ENCODE measurements at places on chromosomes 2 and 18. TPM values are rescaled to one million over a fixed set of nuclear protein-coding genes. Genes with fewer than 3 reads are reported as not detected.

GRCh38 chr18:5288517-5288935 lies 7.0 kb downstream of the ZBTB14 start:
- no peak for DNase-seq

- no peak for DNase-seq
These were observed 176.7 kb downstream of the IKZF2 start for GRCh38 chr2:212974692-212975091.

GRCh38 chr2:134139611-134140010 lies 114.3 kb upstream of the MGAT5 start:
- no peak for DNase-seq

- DNase-seq: no peak
These were observed 627.7 kb upstream of the CDH2 start for GRCh38 chr18:28804512-28805202.

DNA sequence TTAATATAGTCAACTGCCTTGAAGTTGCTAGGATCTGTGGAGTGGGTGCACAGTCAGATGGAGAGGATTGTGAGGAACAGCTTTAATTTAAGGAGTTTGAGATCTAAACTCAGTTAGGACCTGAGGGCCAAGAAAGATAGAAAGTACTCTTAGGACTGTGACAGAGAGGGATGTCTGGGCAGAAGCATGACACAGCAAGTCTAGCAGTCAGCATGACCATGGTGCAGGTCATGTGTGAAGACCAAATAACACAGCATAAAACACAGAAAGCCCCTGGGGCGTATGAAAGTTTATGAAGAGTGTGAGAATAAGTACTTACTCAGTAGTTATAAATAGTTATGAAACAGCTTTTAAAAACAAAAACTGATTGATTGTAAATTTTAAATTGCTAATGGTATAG lies 107.2 kb downstream of the GALNT1 start:
- DNase-seq: no peak

DNA sequence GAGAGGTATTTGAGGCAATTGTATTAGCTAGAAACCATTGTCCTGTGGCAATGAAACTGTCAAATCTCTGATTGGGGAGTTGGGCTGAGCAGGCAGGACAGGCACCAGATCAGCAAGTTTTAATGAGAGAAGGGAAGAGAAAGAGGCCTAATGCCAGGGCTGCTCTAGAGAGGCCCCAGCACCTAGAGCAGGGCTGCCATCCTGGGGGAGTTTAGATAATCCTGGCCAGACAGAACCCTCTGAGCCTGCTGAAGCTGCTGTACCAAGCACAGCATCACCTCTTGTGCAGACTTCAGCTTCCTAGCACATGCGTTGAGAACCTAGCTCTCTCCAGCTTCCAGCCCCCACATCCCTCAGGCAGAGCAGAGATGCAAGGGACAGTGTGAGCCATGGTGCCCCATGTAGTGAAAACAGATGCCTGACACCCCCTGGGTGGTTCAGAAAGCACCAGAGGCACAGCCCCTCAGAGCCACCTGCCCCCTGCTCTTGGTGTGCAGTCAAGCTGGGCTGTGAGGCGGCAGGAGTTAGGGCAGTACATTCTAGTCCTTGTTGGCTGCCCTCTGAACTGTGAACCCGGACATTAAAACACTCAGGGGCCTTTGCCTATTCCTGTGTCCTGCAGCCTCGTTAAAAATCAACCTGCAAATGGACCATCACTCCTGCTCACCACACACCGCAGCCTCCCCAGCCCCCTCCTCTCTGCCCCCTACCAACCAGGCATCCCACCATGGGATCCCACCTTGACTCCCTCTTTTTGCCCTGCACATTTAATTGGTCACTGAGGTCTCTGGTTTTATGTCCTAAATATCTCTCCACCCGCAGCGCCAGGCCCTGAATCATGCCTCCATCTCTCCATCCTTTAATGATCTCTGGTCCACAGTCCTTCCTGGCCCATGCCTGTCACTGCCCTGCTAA lies 52.7 kb downstream of the ADD2 start:
- no peak for DNase-seq

DNA sequence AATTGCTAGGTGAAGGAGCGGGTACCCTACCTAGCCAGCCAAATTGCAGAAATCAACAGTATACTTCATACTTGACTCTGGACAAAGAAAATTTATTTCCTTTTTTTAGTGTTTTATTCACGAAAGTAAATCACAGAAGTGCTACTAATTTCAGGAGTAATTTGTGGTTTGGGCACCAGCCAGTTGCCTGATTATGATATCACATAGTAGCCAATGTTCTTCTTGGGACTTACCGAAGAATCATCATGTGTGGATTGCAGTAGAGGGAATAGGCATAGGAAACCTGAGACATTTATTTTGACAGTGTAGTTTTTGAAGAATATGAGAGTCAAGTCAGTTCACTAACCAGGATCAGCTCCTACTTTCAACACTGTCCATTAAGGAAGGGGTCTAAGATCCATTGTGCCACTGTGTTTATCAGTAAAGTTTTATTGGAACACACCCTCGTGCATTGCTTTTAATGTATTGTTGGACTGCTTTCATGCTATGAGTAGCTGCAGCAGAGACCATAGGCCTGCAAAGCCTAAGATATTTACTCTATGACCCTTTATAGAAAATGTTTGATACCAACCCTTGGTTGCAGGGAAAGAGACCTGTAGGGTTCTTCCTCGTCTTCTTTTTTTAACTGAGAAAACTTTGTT lies 32.1 kb downstream of the TNFRSF11A start:
- DNase-seq: no peak

GRCh38 chr2:112314856-112315255 lies 39.5 kb downstream of the ZC3H6 start:
- no peak for DNase-seq

GRCh38 chr2:96330407-96330806 lies 5.2 kb upstream of the NCAPH start:
- DNase-seq: no peak

GRCh38 chr2:26848336-26849055 lies 564 bp downstream of the DPYSL5 start:
- no peak for DNase-seq

DNA sequence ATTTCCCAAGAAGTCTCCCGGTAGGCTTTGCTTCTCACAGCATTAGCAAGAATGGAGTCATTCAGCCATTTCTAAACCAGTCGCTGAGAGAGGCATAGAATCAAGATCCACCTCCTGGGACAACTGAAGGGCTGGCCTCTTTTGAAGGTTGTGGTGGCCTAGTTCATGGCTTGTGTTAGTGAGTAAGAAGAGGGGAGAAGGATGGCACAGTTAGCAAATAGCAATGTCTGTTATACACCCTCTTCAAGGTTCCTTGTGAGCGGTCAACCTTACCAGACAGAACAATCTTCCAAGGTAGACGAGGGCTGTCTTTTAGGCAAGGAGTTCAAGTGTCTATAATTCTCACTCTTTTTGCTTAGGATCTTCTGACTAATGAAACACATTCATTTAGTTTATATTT lies 35.4 kb upstream of the DNAH7 start:
- DNase-seq: no peak

DNA sequence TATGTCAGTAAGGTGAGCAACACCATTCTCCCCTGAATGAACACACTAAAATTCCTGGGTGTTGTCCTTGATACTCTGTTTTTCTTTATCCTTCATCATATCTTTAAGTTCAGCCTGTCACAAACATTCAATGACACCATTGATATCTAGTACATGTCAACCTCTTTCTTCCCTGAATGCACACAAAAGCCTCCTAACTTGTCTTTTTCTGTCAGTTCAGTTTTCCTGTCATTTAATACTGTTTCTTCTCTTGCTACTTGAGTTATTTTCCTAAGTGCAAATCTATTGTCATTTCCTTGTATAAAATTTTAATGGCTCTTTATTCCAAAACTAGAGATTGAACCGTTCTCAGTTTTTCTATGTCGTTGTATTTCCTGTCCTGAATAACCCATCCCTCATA lies 1107.6 kb upstream of the SLC39A10 start:
- DNase-seq: no peak

- DNase-seq: no peak
These were observed 807 bp upstream of the NEU4 start for GRCh38 chr2:241808051-241808720.

DNA sequence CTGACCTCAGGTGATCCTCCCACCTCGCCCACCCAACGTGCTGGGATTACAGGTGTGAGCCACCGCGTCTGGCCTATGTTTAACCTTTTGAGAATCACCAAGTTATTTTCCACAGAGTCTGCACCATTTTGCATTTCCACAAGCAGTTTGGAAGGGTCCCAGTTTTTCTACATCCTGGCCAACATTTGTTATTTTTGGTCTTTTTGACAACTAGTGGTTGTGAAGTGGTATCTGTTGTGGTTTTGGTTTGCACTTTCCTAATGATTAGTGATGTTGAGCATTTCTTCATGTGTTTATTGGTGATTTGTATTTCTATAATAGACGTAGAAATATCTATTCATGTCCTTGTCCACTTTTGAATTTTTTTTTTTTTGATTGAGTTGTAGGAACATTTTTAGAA lies 67.9 kb downstream of the BIRC6 start:
- no peak for DNase-seq

- no peak for DNase-seq
These were observed 963.0 kb downstream of the TDRD15 start for GRCh38 chr2:22086726-22087125.

DNA sequence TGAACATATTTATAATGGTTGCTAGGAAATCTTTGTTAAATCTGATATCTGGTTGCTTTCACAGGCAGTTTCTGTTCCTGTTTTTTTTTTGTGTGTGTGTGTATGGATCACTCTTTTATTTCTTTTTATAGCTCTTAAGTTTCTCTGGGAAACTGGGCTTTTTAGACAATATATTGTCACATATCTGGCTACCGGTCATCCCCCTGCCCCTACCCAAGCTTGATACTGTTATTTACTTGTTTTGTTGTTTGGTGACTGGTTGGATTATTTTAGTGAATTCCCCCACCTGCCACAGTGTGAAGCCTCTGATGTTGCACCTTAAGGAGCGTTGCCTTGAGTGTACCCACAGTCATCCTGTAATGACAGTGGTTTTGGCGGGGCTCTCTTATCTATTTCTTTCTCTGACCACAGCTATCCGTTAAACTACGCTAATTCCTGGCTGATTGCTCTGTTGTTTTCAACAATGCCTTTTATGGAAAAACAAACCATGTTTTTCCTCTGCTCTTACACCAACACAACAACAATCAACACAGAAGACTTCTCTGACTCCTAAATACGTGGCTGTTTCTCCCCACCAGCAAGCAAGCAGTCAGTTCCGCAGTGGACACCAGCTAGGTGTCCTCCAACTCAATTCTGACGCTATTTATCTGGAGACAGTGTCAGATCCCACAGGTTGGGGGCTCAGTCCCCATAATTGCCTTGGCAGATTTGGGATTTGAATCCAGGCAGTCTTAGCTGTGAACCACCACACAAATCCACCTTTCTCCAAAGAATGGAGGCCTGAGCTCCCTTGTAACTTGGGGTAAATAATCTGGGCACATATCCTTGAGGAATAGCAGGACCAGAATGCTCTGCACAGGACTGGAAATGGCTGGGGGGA lies 10.9 kb downstream of the GNLY start:
- no peak for DNase-seq

- DNase-seq: no peak
These were observed 94.4 kb upstream of the RBBP8 start for GRCh38 chr18:22838639-22839277.

DNA sequence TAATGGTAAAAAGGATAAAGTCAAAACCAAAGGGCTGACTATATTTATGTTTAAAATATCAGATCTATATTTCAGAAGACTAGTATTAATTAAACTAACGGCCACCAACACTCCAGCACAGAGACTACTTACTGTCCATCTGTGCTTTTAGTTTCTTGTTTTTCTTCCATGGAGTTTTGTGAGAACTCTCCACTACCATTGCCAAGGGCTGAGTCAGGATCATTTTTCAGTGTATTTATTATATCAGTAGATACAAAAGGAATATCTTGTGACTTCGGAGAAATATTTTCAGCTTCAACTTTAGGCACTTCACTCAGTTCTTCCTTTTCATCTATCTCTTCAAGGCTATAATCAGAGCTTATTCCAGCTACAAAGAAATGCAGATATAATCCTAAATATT lies 79.1 kb upstream of the GRB14 start:
- no peak for DNase-seq

- no peak for DNase-seq
These were observed 197.4 kb downstream of the HAUS1 start for GRCh38 chr18:46301571-46301970.

- DNase-seq: peak; percentile 81
These were observed 4.2 kb downstream of the HOXD11 start for GRCh38 chr2:176111309-176111663.

- no peak for DNase-seq
These were observed 50.5 kb upstream of the OTOS start for GRCh38 chr2:240191001-240191400.

GRCh38 chr18:23020555-23021294 lies 87.6 kb downstream of the RBBP8 start:
- no peak for DNase-seq

GRCh38 chr2:237662671-237663093 lies 35.3 kb downstream of the LRRFIP1 start:
- DNase-seq: peak; percentile 92

- DNase-seq: no peak
These were observed 222.1 kb downstream of the ETAA1 start for GRCh38 chr2:67619204-67619603.

- DNase-seq: no peak
These were observed 194.8 kb downstream of the NDUFA10 start for GRCh38 chr2:239830121-239831000.

DNA sequence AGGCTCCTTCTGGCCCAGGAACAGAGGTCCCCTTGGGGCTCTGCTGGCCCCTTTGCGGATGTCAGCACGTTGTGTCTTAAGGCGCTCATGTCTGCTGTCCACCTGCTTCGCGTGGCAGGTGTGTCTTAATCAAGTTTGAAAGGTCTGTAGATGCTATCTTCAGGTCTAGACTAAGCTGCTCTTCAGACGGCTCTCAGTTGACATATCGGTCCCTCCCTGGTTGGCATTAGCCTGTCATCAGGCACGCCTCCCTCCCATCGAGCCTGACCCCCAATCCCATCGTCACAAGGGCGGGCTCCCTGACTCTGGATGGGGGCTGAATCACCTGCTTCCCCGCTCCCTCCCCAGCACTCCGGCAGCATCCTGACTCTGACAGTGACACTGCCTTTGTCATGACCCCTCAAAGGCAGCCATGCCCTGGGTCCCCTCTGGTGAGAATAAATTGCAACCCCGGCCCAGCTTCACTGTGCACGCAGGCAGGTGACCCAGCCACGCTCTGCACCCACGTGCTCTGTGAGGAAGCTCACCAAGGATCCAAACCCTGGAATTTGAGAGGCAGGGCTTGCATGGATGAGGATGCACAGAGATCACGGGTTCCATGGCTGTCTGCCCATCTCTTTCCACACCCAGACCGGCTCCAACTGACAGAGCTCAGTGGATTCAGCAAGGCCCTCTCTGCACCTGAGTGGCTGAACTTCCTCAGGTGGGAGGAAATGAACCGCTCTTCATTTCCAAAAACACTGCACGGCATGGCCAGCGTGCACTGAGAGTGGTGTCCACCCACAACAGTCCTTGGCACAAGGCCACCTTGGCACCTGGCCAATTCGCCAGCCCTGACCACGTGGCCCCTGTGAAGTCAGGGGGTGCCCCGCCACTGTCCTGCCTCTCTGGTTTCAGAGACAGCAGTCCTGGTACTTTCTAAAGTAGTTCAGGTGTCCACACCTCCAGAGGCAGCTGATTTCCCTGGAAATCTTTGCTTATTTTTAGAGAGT lies 110.2 kb upstream of the GPC1 start:
- no peak for DNase-seq

The DNAH7 gene
- 0.21 TPM for polyA plus RNA-seq

The SPEG gene
- polyA plus RNA-seq: 94.4 TPM

The ADCYAP1 gene
- 0.25 TPM for polyA plus RNA-seq

The KIAA2012 gene
- 0.25 TPM for polyA plus RNA-seq

The GATA6 gene
- polyA plus RNA-seq: 0.99 TPM

The MYL12B gene
- polyA plus RNA-seq: 283 TPM

The RND3 gene
- 46.7 TPM for polyA plus RNA-seq

The INHA gene
- 0.73 TPM for polyA plus RNA-seq

The ANO7 gene
- 0.84 TPM for polyA plus RNA-seq

The BIN1 gene
- 894 TPM for polyA plus RNA-seq

The VAMP8 gene
- 13.7 TPM for polyA plus RNA-seq
